ENCODE measurements at places on chromosomes 6 and 20.

GRCh38 chr20:3710703-3711483 is 1.5 kb downstream of the SIGLEC1 start:
- no peak for DNase-seq

DNA sequence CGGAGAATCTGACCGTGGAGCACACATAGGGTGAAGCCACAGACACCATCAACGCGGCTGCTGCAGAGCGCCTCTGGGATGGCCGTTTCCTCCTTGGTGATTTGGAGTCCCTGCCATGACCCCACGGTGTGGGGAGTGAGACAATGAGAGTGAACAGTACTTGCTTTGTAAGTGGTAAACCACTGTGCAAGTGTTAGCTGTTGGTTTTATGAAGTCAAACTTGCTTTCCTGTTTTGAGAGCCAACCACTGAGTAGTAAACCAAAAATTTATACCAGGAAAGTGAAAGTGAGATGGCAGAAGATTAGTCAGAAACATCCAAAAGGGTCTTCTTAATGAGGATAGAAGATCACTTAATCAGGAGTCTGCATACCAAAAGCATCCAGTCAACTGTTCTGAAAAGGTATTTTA is 160.7 kb downstream of the FOXC1 start:
- DNase-seq: no peak

- no peak for DNase-seq
These were observed 283.9 kb upstream of the SUPT3H start for GRCh38 chr6:45661661-45662060.

DNA sequence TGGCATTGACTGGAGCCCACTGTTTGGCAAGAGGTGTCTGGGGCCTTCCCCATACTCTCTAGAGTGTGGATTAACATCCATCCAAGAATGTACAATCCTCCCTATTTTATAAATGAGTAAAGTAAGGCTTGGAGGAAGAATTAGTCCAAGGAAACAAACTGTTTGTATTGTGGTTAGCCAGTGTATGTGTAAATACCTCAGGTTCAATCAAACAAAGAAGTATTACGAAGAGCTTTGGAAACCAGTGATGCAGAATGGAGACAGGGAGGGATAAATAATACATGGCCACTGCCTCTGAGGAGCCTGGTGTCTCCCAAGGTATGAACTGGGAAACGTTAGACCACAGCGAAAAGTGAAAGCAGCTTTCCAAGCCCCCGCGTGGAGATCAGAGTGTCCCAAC is 226.6 kb upstream of the RIN2 start:
- no peak for DNase-seq

DNA sequence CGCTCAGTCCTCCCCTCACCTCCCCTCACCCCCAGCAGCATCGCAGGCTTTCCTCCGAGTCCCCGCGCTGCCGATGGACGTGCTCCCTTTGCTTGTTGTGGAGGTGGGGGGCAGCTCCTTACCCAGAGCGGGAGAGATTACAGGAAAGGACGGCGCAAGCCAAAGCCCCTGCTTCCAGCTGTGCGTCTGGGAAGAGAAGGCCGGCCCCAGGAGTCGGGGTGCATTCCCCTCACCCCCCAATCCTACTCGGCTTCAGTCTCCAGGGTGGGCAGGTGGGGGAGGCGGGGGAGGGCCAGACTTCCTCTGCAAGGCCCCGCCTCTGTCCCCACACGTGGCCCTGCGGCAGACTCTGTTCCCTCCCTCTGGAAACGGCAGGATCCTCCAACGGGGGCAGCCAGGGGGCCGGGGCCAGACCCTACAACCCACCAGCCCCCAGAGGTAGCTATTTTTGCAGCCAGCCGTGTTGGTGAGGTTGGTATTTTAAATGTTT is 43.6 kb downstream of the NTSR1 start:
- no peak for DNase-seq

GRCh38 chr6:158630938-158631616 is 13.5 kb downstream of the DYNLT1 start:
- no peak for DNase-seq

DNA sequence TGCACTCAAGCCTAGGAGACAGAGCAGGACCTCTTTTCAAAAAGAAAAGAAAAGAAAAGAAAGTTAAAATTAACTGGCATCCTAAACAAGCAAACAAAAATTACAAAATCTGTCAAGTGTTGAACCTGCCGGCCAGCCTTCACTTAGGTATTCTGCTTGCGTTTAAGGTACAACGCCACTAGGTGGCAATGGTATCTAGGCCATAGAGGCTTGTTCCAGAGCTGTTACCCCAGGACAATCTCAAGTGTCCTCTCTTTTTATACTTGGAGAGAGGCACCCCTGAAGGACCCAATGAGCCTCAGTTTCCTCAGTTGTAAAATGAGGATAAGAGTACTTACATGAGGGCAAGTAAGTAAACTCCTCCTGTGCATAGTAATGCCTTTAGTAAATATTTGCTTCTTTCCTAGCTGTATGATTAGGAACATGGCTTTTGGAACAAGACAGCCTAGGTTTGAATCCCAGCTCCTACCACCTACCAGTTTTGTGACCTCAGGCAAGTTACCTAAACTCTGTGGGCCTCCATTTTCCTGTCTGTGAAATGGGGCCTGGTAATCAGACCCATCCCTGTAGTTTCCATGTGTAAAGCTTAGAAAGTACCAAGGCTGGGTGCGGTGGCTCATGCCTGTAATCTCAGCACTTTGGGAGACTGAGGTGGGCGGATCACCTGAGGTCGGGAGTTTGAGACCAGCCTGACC is 5.8 kb upstream of the PACSIN1 start:
- no peak for DNase-seq

DNA sequence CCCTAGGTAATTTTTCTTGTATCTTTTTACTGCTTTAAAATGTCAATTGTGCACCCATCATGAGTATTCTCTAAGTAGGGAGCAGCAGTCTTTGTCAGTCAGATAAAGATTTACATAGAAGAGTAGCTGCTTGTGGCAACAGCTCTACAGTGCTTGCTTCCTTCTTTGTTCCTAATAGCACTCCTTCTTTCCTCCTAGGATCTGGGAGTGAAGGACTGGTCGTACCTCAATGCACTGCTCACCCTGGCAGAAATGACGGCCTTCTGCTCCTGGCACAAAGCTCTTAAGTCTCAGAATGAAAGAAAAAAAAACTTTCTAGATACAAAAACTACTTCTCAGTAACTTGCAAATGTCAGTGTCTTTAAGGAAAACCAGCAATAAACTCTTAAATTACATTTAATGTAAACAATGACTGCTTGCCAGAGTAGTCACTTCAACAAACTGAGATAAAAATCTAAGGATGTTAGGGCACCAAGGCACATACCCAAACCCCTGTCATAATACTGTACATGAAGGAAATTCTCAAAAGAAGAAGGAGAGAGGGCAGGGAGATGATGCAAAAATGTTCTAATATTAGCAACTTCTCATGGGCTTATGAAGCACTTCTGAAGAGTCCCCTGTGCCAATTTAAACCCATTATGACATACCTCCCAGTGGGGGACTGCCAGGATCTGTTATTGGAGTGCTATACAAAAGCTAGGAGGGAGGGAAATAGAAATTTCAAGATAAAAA is 34.0 kb downstream of the NCOA6 start:
- no peak for DNase-seq

DNA sequence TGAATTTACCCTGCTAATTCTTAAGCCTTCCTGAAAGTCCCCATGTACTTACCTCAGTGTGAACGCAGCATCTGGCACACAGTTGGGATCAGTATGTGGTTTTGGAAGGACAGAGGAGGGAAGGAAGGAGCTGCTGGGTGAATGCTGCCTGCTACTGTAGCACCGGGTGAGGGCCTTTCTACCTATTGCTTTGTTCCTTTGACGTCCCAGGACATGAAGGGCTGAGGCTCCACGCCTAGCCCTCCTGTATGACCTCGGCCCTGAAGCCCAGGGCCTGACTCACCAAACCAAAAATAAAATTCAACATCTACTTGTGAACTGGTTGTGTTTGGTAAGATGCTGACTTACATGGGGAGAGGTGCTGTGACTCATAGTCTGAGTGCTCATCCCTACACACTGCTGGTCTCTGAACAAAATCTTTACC is 51.1 kb downstream of the ARID1B start:
- no peak for DNase-seq

- no peak for DNase-seq
These were observed 203.5 kb downstream of the EPM2A start for GRCh38 chr6:145531822-145532221.
